Stimulated activated CD8-positive, alpha-beta memory T cell treated with anti-CD3 and anti-CD28 coated beads, Interleukin-7, amount 100 ng/mL, for 24 hours (primary cell): ENCODE measurements at places on chromosomes 3 and 15.

GRCh38 chr3:134007819-134008218 is 21.9 kb downstream of the SLCO2A1 start:
- no peak for DNase-seq

DNA sequence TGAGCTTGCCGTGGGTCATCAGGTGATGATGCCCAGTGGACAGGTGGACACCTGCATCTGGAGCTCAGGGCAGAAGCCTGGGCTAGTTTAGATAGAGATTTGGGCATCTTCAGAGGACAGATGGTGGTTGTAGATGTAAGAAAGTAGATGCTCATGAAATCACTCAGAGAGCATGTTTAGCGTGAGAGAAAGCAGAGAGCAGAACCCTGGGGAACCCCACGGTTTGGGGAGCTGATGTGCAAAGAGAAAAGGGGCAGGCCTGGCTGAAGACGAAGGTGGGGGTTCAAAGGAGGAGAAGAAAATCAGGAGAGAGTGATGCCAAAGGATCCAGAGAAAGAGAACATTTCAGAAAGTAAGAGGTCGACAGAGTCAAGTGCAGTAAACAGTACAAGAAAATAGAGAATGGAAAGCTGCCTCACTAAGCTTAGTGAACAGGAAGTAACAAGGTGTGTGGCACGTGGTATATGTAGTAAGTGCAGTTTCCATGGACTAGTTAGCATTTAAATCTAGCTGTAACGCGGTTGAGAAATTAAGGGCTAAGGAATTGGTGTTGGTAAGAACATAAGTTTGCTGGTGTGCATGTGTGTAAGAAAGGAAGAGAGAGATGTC is 13.5 kb downstream of the TIGIT start:
- no peak for DNase-seq

GRCh38 chr3:6508410-6508759 is 352.5 kb upstream of the GRM7 start:
- no peak for DNase-seq

DNA sequence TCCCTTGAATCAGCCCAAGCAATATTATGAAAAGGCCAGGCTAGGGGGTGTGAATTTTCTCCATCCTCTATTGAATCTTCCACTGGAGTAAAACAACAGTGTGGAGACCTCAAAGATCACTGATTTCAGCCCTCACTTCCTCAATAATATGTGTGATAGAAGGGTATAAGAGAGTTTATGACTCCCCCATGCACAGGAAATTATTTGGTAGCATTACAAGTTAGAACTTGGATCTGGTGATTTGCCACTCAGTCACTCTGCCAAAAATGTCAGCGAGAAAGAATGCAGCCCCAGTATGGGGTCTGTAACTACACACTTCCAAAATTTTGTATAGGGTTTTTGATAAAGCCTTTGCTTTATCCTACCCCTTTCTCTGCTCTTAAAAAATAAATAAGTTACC is 81.0 kb upstream of the KCNMB2 start:
- no peak for DNase-seq

DNA sequence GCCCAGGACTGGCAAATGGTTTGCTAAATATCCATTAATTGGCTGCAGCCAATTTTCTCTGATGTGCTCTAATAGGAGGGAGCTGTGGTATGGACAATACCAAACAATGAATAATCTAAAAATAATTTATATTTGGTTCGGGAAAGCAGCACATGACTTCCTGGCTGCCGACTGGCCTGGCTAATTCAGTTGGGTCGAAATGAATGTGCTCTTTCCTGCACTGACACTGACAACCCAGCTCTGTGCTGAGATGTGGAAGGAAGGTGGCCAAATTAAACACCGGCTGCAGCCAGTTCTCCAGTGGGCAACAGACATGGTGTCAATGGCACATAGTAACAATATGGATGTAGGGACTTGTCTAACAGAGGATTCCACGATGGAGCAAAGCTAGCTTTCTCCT is 21.1 kb upstream of the COLQ start:
- DNase-seq: no peak

- no peak for DNase-seq
Measured at GRCh38 chr3:152350139-152350538, 81.4 kb downstream of the MBNL1 start.

- DNase-seq: no peak
Measured at GRCh38 chr3:124607163-124607562, 123.1 kb upstream of the UMPS start.

- no peak for DNase-seq
Measured at GRCh38 chr3:195181741-195182469, 89.1 kb downstream of the XXYLT1 start.

- no peak for DNase-seq
Measured at GRCh38 chr3:24185738-24186384, 240.8 kb downstream of the NR1D2 start.

- no peak for DNase-seq
Measured at GRCh38 chr15:46326173-46326572, 691.3 kb downstream of the SQOR start.

GRCh38 chr3:24154781-24155180 is 209.7 kb downstream of the NR1D2 start:
- no peak for DNase-seq

DNA sequence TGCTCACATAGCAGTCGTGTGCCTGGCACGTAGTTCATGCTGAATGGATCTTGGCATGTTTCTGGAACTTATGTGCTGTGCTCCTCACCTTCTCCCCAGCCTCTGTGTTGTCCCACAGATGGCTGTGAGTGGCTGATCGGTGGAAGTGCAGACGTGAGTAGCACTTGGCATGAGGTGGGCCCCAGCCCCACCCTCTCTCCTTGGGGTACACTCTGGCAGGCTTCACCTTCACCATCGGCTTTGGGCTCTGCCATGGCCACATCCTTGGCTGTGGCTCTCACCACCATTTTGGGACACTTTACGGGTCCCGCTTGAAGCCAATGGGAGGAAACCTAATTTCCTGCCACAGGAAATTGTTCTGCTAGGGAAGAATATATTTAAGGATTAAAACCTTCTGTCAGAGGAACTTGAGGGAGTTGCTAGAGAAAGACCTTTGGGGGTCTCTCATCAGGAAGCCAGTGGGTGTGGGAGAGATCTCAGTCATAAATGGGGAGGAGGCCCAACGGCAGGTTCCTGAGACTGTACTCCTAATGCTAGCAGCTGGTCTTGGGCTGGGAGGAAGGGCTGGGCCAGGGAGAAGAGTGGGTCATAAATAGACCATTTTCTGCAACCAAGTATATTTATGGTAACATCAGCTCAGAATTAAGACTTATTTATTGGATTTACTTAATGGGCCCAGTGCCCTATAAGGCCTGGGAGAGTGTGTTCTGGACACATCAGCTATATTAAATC is 92.3 kb downstream of the SMAD3 start:
- DNase-seq: no peak
